ENCODE measurements at places on chromosomes 16 and 17. TPM values are rescaled to one million over a fixed set of nuclear protein-coding genes. Genes with fewer than 3 reads are reported as not detected.

DNA sequence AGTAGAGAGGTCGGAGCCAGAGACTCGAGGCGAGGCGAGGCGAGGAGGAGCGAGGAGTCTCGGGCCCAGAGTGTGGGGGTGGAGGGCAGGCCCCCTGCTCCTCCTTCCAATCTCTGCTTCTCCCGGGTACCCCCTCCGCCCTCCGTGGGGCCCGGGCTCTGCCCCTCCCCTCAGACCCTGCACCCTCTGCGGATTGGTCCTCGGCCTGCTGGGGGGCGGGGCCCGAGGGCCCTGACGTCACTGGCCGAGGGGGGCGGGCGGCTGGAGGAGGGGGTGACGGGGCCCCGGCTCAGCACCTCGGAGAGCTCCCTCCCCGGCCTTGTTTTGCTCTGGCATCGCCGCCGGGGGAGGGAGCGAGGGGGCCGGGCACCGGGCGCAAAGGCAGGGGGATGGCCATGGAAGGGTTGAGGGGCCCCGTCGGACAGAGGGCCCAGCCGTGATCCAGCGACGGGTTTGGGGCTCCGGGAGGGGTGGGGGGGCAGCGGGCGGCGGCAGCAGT lies at the start of gene RUNDC3A:
Gene RUNDC3A (plus strand): TSS at position 282 of the 499 bp plus-strand sequence. CDS start 232 bp downstream, outside the sequence.
- peaks cover 28% of the 10 kb centered on the region for H3K4me1 ChIP-seq
- DNase-seq, result peak; percentile 36
- H3K27ac ChIP-seq, result no peak within 1 kb of the TSS
- H3K27me3 ChIP-seq, result no peaks in the 10 kb centered on the region
- peak within 1 kb of the TSS; percentile 34 for H3K4me3 ChIP-seq

DNA sequence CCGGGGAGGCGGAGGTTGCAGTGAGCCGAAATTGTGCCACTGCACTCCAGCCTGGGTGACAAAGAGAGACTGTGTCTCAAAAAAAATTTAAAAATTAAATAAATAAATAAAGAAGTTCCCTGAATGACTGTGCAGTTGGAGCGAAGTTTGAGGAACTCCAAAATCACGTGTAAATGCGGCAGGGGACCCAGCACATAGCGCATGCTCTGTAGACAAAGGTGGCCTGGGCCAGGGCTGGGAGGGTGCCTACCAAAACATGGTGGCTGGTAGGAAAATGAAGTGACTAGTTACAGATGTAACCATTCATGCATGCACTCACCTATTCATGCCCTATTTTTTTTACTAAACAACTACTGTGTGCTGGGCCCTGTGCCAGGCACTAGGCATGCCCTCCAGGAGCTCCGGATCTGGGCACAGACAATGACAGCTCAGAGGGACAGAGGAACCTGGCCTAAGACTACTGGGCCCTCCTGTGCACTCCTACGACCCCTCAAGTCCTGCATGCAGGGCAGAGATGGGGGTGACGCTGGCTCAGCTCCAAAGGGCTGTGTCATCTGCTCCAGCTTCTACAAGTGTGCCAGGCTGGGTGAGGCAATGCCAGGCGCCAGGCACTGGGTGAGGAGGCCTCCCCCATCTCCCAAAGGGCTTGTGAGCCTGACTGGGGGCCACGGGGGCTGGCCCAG lies 65.3 kb downstream of the RMI2 start:
- no peak for DNase-seq
- H3K4me1 ChIP-seq, result peaks cover 10% of the 10 kb centered on the region
- no peak overlapping the region for H3K4me3 ChIP-seq

DNA sequence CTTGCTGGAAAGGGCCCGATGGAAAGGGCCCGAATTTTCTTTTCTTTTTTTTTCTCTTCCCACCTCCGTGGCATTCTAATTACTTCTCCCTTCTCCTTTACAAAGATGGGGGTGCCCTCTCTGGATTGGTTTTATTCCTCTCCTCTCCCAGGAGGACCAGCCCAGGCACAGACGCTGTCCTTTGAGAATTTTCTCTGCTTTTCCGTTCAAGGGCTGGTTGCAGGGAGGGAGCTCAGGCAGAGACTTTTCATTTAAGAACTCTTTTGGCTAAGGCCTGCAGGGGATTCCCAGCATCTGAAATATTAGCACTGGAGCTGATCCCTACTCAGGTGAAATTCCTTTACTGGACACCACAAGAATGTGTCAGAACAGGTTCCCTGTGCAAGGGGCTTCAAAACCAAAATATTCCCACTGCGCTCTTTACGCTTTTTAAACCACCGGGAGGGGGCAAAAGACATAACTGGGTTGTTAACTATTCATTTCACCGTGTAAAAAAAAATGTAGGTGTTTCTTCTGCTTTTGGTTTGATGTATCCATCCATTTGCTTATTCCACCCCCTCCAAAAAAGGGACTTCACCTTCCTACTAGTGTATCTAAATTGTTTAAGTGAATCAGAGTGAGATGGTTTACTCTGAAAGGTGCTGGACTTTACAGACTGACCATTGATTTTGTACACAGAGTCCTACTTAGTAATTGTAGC lies 1.4 kb downstream of the NFAT5 start:
- peaks cover 38% of the 10 kb centered on the region for H3K4me1 ChIP-seq
- H3K4me3 ChIP-seq, result peak overlapping the region; percentile 91
- no peaks in the 10 kb centered on the region for H3K27me3 ChIP-seq
- H3K27ac ChIP-seq, result peak overlapping the region; percentile 99
- peaks cover 27% of the 10 kb centered on the region for H3K36me3 ChIP-seq

DNA sequence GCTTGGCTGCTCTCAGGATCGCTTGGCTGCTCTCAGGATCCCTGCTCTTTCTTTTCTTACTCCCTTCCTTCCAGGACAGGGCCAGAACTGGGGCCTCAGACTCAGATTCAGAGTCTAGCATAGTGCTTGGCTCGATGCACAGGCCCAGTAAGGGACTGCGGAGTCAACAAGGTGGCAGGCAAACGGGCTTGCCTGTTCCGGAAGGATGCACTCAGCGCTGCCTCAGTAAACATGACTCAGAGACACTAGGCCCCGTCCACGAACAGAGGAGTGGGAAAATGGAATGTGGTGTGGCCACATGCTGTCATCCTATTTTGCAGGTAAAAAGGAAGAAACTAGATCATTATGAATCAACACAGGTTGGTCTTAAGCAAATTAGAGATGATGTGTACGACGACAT lies 9.8 kb downstream of the SPHK1 start:
- H3K36me3 ChIP-seq, result peaks cover 45% of the 10 kb centered on the region
- DNase-seq, result no peak
- H3K4me3 ChIP-seq, result no peak overlapping the region
- no peaks in the 10 kb centered on the region for H3K4me1 ChIP-seq
- H3K27ac ChIP-seq, result no peak overlapping the region

- H3K27ac ChIP-seq, result no peak overlapping the region
- DNase-seq, result no peak
- H3K4me3 ChIP-seq, result no peak overlapping the region
- H3K36me3 ChIP-seq, result no peaks in the 10 kb centered on the region
- H3K27me3 ChIP-seq, result no peaks in the 10 kb centered on the region
These were observed 2.0 kb upstream of the KRTAP2-1 start for GRCh38 chr17:41049110-41049509.

DNA sequence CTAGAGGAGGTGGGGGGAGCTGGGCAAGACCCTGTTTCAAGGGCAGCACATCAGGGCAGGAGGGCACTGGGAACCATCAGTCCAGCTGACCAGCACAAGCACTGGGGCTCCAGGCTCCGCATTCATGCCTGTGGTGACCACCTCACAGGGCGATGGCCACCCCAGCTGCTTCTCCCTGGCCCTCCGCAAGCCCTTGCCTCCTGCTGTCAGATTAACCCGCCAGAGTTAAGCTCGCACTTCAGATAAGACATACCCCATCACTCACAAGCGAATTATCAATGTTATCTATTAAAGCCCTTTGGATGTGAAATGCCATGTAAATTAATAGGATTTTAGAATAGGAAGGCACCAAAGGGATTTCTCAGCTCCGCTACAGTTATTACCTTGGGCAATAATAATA lies 105.0 kb downstream of the CCDC182 start:
- H3K4me3 ChIP-seq, result no peak overlapping the region
- H3K4me1 ChIP-seq, result no peaks in the 10 kb centered on the region
- H3K36me3 ChIP-seq, result no peaks in the 10 kb centered on the region
- H3K27me3 ChIP-seq, result no peaks in the 10 kb centered on the region
- DNase-seq, result no peak

- H3K27ac ChIP-seq, result no peak overlapping the region
- H3K4me3 ChIP-seq, result no peak overlapping the region
- H3K4me1 ChIP-seq, result 0 out of 2 replicates have a peak, but pooled peaks cover 7% of the 10 kb centered on the region
- DNase-seq, result no peak
These were observed 84.2 kb downstream of the MAP2K4 start for GRCh38 chr17:12104831-12105230.

DNA sequence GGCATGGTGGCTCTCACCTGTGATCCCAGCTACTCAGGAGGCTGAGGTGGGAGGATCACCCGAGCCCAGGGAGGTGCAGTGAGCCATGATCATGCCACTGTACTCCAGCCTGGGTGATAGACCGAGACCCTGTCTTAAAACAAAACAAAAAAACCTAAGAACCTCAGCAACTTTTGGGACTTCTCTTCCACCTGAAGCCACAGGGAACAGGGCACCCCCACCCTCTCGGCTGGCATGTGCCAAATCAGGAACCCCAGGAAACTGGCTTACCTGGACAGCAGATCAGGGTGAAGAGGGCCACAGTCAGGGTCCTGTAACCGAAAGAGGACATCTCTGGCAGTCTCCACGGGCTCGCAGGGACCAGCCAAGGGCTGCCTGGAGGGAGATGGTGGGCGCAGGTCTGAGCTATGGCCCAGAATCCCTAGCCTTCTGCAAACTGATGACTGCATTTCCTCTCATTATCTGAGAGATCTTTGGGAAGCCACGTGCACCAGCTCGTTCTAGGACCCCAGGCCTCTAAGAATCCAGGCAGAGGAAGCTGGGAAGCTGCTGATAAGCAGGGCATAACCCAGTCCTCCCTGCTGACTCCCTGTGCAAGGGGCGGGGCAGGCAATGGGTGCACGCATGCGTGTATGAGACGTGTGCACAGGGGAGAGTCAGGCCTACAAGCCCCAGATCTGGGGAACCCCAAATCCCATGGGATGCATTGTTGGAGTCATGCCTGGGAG lies 8.4 kb downstream of the PRR29 start:
- H3K4me3 ChIP-seq, result no peak overlapping the region
- no peak overlapping the region for H3K27ac ChIP-seq
- no peaks in the 10 kb centered on the region for H3K27me3 ChIP-seq
- H3K36me3 ChIP-seq, result no peaks in the 10 kb centered on the region
- no peak for DNase-seq

- H3K36me3 ChIP-seq, result no peaks in the 10 kb centered on the region
- H3K4me1 ChIP-seq, result peaks cover 18% of the 10 kb centered on the region
- H3K27ac ChIP-seq, result no peak overlapping the region
- no peaks in the 10 kb centered on the region for H3K27me3 ChIP-seq
- peak overlapping the region; percentile 46 for H3K4me3 ChIP-seq
These were observed 30.9 kb downstream of the ZNF778 start for GRCh38 chr16:89248196-89248982.

DNA sequence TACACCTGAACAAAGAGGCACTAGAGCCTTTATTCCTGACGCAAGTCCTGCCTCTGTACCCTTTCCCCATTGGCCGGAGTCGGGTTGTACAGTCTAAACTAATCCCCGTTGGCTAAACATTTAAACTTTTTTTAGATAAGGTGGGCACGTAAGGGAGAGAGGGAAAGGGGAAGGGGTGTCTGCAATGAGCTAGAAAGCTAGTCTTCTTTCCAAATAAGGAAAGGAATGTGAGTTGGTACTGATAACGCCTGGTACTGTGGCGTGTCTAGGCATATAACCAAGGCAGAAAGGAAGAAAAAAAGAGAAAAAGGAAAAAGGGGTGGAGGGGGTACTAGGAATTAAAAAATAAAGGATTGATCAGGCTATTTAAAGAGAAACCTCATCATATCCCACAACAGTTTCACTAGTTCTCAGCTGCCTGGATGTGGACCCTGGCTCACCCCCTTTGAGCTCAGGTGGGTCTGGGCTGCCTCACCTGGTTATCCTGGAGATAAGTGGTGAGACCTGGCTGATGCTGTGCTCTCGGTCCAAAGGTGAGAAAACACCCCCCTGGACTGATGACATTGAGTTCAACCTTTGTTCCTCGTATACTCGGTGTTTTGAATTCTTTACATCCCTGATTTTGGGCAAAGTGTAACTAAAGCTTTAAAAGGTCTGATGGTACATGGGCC lies 90.9 kb upstream of the EEF2KMT start:
- no peak overlapping the region for H3K27ac ChIP-seq
- no peak overlapping the region for H3K4me3 ChIP-seq
- H3K4me1 ChIP-seq, result no peaks in the 10 kb centered on the region

DNA sequence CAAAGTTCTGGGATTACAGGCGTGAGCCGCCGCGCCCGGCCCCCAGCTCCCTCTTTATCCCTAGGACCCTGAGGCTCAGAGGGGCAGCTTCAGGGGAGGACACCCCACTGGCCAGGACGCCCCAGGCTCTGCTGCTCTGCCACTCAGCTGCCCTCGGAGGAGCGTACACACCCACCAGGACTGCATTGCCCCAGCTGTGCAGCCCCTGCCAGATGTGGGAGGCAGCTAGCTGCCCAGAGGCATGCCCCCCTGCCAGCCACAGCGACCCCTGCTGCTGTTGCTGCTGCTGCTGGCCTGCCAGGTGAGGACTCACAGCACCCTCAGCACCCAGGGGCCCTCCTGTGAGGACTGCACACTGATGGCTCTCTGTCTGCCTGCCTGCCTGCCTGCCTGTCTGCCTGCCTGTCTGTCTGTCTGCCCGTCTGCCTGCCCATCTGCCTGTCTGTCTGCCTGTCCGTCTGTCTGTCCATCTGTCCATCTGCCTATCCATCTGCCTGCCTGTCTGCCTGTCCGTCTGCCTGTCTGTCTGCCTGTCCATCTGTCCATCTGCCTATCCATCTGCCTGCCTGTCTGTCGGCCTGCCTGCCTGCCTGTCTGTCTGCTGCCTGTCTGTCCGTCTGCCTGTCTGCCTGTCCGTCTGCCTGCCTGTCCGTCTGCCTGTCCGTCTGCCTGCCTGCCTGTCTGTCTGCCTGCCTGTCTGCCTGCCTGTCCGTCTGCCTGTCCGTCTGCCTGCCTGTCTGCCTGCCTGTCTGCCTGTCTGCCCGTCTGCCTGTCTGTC lies 5.0 kb downstream of the GCGR start:
- no peak overlapping the region for H3K4me3 ChIP-seq
- DNase-seq, result no peak
- H3K27ac ChIP-seq, result no peak overlapping the region
- H3K4me1 ChIP-seq, result peaks cover 6% of the 10 kb centered on the region

GRCh38 chr17:38604479-38605403 lies 1.0 kb downstream of the SRCIN1 start:
- H3K4me3 ChIP-seq, result peak overlapping the region; percentile 63
- H3K27ac ChIP-seq, result no peak overlapping the region
- no peaks in the 10 kb centered on the region for H3K36me3 ChIP-seq
- H3K27me3 ChIP-seq, result no peaks in the 10 kb centered on the region

- H3K27me3 ChIP-seq, result no peaks in the 10 kb centered on the region
- peaks cover 13% of the 10 kb centered on the region for H3K4me1 ChIP-seq
- no peak overlapping the region for H3K4me3 ChIP-seq
- no peak for DNase-seq
These were observed 89.2 kb downstream of the ABR start for GRCh38 chr17:1090465-1091189.

- H3K27me3 ChIP-seq, result no peaks in the 10 kb centered on the region
- no peak overlapping the region for H3K27ac ChIP-seq
- peaks cover 3% of the 10 kb centered on the region for H3K4me1 ChIP-seq
- H3K36me3 ChIP-seq, result no peaks in the 10 kb centered on the region
- no peak overlapping the region for H3K4me3 ChIP-seq
These were observed 10.9 kb upstream of the SPNS3 start for GRCh38 chr17:4422864-4423263.

The TPPP3 gene
- total RNA-seq, result 1.2 TPM

The NUBP2 gene
- total RNA-seq, result 103 TPM

The DHRS7C gene
- total RNA-seq, result not detected

The RHBDL1 gene
- 12.7 TPM for total RNA-seq

The TMEM114 gene
- total RNA-seq, result not detected

The TMEM92 gene
- 6.6 TPM for total RNA-seq

The CCL8 gene
- not detected for total RNA-seq

The SOST gene
- not detected for total RNA-seq

The TBC1D26 gene
- 1.1 TPM for total RNA-seq

All from HCT116 (cell line).